Transverse colon (tissue), 4 donors: ENCODE measurements at places on chromosomes 16 and 17.

GRCh38 chr16:9138731-9139501 lies 47.5 kb downstream of the HAPSTR1 start:
- no peaks in the 10 kb centered on the region for H3K36me3 ChIP-seq
- H3K27ac ChIP-seq, result no peak overlapping the region
- peaks cover 9% of the 10 kb centered on the region for H3K4me1 ChIP-seq
- peak; percentile 68 for DNase-seq
- no peaks in the 10 kb centered on the region for H3K27me3 ChIP-seq
- H3K4me3 ChIP-seq, result no peak overlapping the region

- H3K4me1 ChIP-seq, result no peaks in the 10 kb centered on the region
- peak; percentile 65 for DNase-seq
- no peaks in the 10 kb centered on the region for H3K36me3 ChIP-seq
- peak overlapping the region; percentile 58 for H3K27ac ChIP-seq
- H3K27me3 ChIP-seq, result no peaks in the 10 kb centered on the region
These were observed 85.9 kb downstream of the SNX29 start for GRCh38 chr16:12062343-12063003.

GRCh38 chr17:2368359-2368758 lies 31.1 kb downstream of the SGSM2 start:
- no peak for DNase-seq
- H3K4me1 ChIP-seq, result peaks cover 3% of the 10 kb centered on the region
- no peaks in the 10 kb centered on the region for H3K27me3 ChIP-seq
- H3K36me3 ChIP-seq, result no peaks in the 10 kb centered on the region

DNA sequence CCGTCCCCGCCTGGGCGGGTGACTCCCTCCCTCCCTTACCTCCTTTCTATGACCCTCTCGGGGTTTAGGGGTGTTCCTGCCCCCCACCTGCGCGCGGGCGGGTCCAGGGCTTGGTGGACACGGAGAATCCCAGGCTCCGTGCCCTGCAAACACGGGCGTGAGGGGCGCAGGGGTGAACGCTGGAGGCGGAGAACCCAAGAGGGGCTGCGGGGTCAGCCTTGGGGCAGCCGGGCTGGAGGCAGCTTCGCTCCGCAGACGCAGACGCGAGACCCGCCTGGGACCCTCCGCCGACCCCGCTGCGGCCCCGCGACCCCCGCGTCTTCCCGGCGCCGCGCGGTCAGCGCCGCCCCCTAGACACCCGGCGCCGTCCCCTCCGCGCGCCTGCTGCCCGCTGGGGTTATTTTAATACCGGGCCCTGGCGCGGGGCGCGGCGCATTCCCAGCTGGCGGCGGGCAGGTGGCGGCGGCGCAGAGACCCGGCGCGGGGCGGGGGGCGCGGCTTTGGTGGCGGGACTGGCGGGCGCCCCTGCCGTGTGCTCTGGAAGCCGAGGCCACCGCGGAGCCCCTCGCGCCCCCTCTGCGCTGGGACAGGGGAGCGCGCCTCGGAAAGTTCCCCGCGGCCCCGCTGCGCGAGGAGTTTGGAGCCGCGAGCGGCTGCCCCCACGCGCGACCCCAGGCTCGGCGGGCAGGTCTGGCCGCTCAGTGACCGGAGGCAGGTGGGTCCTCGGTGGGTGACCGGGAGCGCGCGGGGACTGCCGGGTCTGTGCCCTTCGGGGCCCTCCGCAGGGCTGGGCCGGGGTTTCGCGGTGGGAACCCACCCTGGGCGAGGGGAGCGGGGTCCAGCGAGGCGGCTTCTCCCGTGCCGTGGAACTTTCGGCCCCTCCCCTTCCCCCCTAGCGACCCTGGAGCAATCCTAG lies at the start of gene UTS2R:
UTS2R (plus strand) TSS at position 433 of the 916 bp plus-strand sequence. CDS start 2,560 bp downstream, outside the sequence.
- H3K27ac ChIP-seq, result no peak within 1 kb of the TSS
- DNase-seq, result no peak
- peaks cover 81% of the 10 kb centered on the region for H3K27me3 ChIP-seq

DNA sequence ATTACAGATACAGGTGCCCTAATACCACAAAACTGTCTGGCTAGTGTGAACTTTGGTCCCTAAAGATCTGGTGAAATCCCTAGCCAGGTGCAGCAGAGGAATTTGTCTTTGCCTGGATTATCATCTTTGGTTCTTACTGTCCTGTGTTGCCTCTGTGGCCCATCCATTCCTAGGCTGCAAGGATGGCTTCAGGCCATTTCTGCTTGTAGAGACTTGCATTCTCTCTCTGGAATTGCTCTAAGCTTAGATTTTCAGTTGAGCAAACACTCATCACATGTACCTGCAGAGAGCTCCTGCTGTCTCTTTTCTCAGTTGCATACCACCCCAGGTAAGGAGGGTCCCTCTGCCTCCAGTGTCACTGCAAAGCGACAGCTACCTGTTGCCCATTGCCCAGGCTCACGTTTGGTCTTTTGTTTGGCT lies 114.9 kb downstream of the PRKCA start:
- no peaks in the 10 kb centered on the region for H3K27me3 ChIP-seq
- H3K27ac ChIP-seq, result no peak overlapping the region
- no peak overlapping the region for H3K4me3 ChIP-seq
- H3K4me1 ChIP-seq, result peaks cover 58% of the 10 kb centered on the region
- H3K36me3 ChIP-seq, result no peaks in the 10 kb centered on the region

GRCh38 chr17:19317359-19318095 lies 45.0 kb downstream of the B9D1 start:
- no peaks in the 10 kb centered on the region for H3K27me3 ChIP-seq
- peak overlapping the region; percentile 25 for H3K27ac ChIP-seq
- H3K4me1 ChIP-seq, result peaks cover 24% of the 10 kb centered on the region
- H3K36me3 ChIP-seq, result no peaks in the 10 kb centered on the region
- H3K4me3 ChIP-seq, result no peak overlapping the region

DNA sequence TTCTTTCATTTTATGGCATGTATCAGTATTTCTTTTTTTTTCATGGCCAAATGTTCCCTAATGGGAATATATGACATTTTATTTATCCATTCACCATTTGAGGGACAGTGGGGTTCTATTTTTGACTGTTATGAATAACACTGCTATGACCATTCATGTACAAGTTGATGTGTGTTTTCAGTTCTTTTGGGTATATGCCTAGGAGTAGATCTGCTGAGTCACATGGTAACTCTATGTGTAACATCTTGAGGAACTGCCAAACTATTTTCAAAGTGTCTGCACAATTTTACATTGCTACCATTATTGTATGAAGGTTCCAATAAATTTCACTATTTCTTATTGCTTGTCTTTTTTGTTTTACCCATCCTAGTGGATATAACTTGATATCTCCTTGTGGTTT lies 223.0 kb downstream of the TANC2 start:
- no peaks in the 10 kb centered on the region for H3K36me3 ChIP-seq
- no peaks in the 10 kb centered on the region for H3K4me1 ChIP-seq
- H3K4me3 ChIP-seq, result no peak overlapping the region
- no peaks in the 10 kb centered on the region for H3K27me3 ChIP-seq

DNA sequence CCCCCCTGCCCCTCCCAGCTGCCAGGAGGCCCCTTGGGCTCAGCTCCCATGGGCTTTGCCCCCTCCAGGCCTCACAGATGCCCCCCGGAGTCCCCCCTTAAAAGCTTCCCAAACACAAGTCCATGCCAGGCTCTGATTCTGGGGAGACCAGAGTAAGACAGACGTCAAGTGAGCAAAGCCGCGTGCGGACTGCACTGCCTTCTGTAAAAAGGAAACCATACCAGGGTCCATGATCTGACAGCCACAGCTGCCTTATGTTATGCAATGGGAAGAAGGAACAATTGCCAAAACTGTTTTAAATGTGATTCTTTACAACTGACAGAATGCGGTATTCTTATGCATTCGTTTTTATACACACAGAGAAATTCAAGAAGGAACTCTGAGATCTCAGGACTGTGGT lies 17.9 kb upstream of the HEXD start:
- no peaks in the 10 kb centered on the region for H3K4me1 ChIP-seq
- no peak overlapping the region for H3K27ac ChIP-seq
- no peaks in the 10 kb centered on the region for H3K36me3 ChIP-seq
- no peak for DNase-seq

DNA sequence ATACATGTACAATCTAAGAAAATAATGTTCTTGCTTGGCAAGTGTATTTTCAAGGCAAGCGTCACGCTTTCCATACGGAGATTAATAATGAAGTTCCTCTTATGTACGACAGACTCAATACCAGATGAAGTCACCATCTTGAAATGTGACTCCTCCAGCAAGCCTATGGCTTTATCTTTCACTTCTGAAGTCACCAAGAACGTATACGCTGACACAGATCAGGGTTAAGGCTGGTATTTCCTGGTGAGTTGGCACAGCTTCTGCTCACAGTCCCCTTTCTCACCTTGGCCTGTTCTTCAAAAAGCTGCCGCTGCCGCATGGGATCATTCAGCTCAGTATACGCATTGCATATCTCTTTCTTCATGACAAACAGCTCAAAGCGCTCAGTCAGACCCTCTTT lies 6.1 kb upstream of the ADAT1 start:
- H3K36me3 ChIP-seq, result peaks cover 4% of the 10 kb centered on the region
- no peaks in the 10 kb centered on the region for H3K4me1 ChIP-seq
- no peak for DNase-seq
- H3K4me3 ChIP-seq, result no peak overlapping the region

DNA sequence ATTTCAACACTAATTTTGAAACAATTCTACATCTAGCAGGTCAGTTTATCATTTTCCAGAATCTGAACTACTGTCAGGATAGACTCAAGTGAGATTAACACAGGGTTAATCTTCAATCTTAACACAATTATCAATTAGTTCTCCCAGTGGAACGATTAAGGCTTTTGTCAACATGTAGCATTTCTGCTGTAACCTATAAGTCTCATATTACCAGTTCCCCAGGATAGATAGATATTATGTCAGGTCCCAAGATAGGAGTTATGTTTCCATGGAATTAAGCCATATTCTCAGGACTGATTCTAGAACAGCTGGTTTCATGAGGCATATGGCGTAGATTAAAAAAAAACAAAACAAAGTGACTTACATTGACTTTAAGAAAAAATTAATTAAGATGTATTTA lies 4.4 kb upstream of the FBF1 start:
- no peak overlapping the region for H3K27ac ChIP-seq
- DNase-seq, result no peak
- H3K36me3 ChIP-seq, result no peaks in the 10 kb centered on the region
- no peaks in the 10 kb centered on the region for H3K27me3 ChIP-seq

GRCh38 chr16:27952811-27953210 lies 110.7 kb downstream of the GSG1L start:
- no peak overlapping the region for H3K27ac ChIP-seq
- H3K4me1 ChIP-seq, result no peaks in the 10 kb centered on the region
- no peak overlapping the region for H3K4me3 ChIP-seq
- no peak for DNase-seq
- H3K27me3 ChIP-seq, result peaks cover 3% of the 10 kb centered on the region

GRCh38 chr16:11431915-11432465 lies 86.7 kb downstream of the RMI2 start:
- H3K4me3 ChIP-seq, result no peak overlapping the region
- no peaks in the 10 kb centered on the region for H3K4me1 ChIP-seq

DNA sequence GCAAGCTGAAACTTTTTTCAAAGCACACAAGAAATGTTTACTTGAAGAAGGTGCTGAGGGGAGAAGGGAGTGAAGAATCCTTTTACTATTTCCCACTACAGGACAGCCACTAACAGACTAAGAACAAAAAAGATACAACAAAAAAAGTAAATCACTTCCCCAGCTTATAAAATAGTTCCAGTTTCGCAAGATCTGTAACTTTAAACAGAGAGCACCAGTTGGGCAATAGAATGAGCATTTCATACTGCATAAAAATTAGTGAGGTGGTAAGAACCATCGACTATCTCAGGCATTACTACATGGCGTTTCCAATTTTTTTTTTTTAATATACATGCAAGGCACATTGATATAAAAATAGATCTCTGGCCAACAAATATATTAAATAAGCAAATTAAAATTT lies 11.1 kb downstream of the CRYBA1 start:
- no peak overlapping the region for H3K4me3 ChIP-seq
- H3K27ac ChIP-seq, result peak overlapping the region; percentile 57
- no peaks in the 10 kb centered on the region for H3K4me1 ChIP-seq
- H3K36me3 ChIP-seq, result peaks cover 29% of the 10 kb centered on the region

GRCh38 chr16:72091217-72091616 lies 2.2 kb downstream of the TXNL4B start:
- H3K4me3 ChIP-seq, result no peak overlapping the region
- peaks cover 17% of the 10 kb centered on the region for H3K4me1 ChIP-seq
- no peaks in the 10 kb centered on the region for H3K27me3 ChIP-seq

DNA sequence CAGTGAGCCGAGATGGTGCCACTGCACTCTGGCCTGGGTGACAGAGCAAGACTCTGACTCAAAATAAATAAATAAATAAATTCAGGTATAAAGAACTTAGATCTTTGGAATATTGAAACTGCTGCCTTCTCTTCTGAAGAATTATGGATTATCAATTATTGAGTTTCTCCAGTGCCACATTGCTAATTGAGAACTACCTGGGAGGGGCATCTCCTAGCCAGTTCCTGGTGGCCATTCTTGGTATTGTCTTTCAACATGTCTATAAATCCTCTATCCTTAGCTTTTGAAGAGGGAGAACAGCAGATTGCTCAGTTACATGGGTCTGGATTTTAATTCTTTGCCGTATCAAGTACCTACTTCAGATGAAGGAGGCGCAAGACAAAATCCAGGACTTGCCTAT lies 29.2 kb downstream of the CALCOCO2 start:
- H3K27me3 ChIP-seq, result no peaks in the 10 kb centered on the region
- no peak overlapping the region for H3K4me3 ChIP-seq
- no peaks in the 10 kb centered on the region for H3K4me1 ChIP-seq

DNA sequence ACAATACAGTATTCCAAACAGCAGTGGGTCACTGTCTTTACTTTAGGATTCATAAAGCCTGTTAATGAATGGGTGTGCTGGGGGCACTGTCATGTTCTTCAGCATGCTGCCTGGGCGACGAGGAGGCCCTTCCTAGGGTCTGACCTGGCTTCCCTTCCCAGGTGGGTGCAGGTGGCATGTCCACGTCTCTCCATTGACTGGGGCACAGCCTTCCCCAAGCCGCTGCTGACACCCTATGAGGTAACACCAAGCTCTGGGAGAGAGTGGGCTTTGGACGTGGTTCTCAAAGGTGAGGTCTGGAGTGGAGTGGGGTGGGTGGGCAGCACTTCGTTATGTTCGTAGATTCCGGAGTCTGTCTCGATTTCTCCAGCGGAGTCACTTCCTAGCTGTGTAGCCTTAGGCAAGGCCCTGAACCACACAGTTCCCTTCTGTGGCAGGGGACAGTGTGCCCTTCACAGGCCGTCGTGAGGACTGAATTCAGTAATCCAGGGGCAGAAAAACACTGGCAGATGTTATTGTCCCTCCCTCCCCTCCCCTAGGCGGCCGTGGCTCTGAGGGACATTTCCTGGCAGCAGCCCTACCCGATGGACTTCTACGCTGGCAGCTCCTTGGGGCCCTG lies 771 bp upstream of the OVCA2 start:
- H3K27ac ChIP-seq, result peak overlapping the region; percentile 89
- peaks cover 5% of the 10 kb centered on the region for H3K36me3 ChIP-seq
- peak overlapping the region; percentile 91 for H3K4me3 ChIP-seq
- H3K4me1 ChIP-seq, result peaks cover 15% of the 10 kb centered on the region

- H3K27ac ChIP-seq, result peak within 1 kb of the TSS; percentile 88
- peaks cover 50% of the 10 kb centered on the region for H3K4me1 ChIP-seq
- H3K27me3 ChIP-seq, result peaks cover 32% of the 10 kb centered on the region
- peak within 1 kb of the TSS; percentile 54 for H3K4me3 ChIP-seq
- no peaks in the 10 kb centered on the region for H3K36me3 ChIP-seq
These were observed at the start of gene ARHGAP27 for GRCh38 chr17:45432405-45433158. ARHGAP27 (minus strand) TSS chr17:45432870; CDS start chr17:45430279, 2,591 bp downstream.
